Right forelimb (tissue), 1 donor: ENCODE measurements at places on chromosomes 16 and 17.

GRCh38 chr16:53087101-53087500 is 32.3 kb downstream of the CHD9 start:
- no peak for DNase-seq

DNA sequence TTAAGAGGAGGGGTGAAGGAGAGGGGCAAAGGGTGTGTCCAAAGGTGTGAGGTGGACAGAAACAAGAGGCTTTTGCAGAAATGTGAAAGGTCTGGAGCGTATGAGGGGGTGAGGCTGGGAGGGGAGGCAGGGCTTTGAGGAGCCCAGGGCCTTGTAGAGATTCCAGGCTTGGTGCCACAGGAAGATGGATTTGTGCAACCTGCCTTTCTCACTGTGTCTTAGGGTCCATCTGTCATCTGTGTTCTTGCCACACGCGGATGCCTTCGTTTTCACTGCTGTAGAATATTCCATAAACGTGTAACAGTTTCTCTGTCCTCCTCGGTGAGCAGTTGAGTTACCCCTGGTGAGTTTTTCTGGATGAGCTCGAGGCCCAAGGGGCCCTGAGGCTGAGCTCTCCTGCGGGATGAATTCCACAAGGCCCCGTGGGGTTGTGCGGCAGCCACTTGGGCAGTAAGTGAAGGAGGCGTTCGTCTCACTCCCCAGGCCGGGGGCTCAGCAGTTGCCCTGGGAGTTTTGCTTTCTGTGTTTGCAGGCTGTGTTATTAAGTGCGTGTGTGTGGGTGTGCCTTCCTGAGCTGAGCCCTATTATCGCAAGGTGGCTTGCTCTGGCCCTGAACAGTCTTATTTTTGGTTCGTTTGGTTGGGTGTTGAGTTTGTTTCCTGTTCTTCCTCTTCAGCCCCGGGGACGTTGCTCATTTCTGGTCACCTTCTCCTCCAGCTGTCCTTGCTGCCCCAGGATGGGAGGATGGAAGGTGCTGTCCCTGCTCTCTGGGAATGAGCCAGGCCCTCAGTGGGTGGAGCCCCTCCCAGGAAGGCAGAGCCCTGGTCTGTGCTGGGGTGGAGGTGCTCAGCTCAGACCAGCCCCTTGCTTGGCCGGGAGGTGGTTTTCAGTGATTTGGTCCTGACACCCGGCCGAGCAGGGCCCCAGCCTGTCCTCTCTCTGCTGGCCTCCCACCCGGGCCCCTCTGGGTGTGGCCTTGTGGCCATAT is 28.4 kb downstream of the BAIAP2 start:
- no peak for DNase-seq

DNA sequence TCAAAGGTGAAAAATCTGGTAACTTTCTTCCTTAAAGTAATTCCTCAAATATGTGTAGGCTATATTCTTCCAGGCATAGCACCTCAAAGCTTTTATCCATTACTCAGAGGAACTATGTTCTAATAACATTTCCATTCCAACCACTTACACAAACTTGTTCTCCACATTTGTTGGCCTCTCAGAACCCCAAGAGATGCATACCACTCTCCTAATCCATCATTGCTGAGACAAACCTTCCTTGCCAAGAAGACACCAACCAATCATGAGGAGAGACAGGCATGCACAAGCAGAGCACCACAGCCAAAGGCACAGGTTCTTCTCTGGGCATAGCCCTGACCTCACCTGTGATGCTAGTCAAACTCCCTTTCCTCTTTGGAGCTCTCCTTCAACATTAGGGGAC is 20.9 kb downstream of the CDH11 start:
- DNase-seq: no peak

DNA sequence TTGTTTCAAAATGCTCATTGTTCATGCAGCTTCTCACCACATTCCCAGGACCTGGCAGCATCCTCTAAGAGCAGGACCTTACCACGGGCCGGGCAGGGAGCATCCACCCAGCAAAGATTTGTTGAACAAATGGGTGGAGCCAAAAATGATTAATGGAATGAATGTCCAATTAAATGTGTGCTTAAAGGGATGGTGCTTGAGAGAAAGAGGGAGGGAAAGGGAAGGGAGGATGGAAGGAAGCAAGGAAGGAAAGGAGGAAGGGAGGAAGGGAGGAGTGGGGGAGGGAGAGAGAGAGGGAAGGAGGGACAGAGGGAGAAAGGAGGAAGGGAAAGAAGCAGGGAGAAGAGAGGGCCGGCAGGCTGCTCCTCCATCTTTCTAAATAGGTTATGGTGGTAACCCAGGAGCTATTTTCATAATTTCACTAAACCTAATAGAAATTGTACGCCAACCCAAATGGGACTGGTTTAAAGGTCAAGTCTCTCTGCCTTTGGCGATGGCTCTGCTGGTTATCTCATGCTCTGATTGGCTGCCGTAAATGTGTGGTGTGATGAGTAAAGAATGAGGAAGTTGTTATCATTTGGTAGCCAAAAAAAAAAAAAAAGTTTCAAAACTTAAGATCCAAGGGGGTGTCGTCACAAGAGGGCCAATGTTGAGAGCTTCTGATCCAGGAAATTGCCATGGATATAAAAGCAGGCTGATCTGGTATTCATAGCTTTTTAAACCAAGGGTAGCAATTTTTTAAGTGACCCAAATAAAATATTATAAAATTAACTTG is 126.7 kb upstream of the FOXF1 start:
- DNase-seq: no peak

- DNase-seq: no peak
Measured at GRCh38 chr17:15941781-15942180, 3.1 kb upstream of the ADORA2B start.

DNA sequence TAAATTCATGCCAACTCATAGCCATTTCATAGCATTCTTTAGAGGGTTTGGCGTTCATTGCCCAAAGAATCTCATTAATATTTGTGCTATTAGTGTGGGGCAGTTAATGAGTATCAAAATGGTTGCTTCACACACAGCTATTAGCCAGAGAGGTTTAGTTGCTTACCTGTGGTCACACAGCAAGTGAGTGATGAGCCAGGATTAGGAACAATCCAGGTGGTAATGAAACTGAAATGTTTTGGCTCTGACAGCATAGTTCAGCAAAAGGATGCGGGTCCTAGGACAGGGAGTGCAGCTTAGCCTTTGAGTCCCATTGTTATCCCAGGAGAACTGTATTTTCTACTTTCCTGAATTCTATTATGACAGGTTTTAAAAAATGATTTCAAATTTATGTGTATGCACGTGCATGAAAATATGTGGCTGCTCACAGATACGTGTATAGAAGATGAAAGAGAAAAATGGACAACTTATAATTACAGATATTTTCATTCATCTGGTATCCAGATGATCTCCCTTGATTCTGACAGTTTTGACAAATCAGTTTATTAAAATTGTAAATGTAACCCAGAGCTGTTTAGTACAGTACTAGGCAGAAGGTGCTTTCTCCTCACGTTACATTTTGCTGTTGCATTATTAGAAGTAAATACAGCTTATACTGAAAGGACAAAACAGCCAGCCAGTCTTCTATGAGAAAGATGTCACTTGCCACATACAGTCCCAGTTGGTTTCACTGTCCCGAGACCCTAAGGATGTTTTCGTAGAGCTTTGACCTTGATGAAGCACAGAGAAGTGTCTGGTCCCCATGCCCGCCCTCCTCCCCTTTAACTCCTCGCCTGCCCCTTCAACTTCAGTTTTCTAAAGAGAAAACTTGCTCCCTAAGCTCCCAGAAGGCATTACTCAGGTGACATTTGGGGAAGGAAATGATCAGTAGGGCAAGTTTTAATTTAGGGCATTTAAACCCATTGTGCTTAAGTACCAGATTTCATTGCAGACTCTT is 99.8 kb upstream of the TBX2 start:
- no peak for DNase-seq

GRCh38 chr17:6380915-6381438 is 53.9 kb downstream of the AIPL1 start:
- DNase-seq: no peak

DNA sequence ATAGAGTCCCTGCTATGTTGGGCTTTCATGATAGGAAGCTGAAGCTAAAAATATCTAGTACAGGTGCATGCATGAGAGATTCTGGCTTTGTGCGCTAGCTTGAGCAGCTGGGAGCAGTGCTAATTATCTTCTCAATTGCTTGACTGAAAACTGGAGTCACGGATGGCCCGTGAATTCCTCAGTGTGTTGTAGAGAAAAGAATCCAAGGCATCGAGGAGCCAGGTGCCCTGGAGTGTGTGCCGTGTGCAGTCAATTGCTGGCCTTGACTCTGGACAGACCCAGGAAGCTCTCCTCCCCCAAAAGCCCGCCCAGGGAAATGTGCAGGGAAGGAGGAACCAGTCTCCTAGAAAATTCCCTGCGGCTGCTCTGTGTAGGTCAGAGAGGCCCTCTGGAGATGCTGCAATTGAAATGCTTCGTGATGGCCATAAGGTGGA is 14.2 kb downstream of the LGALS3BP start:
- no peak for DNase-seq

DNA sequence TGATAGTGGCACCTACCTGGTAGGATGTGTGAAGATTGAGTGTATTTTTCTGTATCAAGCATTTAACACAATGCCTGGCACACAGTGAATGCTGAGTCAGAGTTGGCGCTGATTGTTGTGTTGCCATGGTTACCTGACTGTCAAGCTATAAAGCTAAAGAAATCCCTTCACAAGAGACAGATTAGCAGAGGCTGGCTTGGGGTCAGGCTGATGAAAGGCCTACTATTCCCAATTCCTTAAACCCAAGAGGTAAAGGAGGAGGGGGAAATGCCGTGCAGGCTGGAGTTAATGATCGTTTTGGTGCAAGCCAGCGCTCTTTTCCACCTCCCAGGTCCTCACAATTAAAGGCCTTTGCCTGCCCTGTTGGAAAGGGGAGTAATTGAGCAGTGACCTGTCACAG is 5.9 kb downstream of the CLEC19A start:
- no peak for DNase-seq

DNA sequence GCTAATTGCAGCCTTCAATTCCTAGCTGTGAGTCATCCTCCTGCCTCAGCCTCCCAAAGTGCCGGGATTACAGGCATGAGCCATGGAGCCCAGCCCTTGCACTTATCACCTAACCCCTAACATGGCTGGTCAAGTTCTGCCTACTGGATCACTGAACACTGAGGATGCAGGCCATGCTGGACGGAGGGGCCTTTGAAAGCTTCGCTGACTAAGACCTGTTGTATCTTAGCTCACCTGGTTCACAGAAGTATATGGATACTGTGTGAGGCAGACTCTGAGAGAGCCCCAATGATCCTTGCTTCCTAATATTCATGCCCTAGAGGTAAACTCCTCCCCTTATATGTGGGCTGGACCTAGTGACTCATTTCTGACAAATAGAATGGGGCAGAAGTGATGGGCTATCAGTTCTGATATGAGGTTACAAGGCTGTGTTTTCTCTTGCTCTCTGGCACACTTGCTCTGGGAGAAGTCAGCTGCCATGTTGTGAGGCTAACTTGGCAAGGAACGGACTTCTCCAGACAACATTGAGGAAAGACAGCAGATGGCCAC is 11.7 kb upstream of the TMIGD1 start:
- DNase-seq: no peak

GRCh38 chr17:49926886-49927285 is 42.1 kb upstream of the DLX4 start:
- no peak for DNase-seq

GRCh38 chr17:42517516-42517915 is 18.5 kb upstream of the NAGLU start:
- DNase-seq: peak; percentile 90

GRCh38 chr16:62539657-62540056 is 503.4 kb upstream of the CDH8 start:
- DNase-seq: no peak

DNA sequence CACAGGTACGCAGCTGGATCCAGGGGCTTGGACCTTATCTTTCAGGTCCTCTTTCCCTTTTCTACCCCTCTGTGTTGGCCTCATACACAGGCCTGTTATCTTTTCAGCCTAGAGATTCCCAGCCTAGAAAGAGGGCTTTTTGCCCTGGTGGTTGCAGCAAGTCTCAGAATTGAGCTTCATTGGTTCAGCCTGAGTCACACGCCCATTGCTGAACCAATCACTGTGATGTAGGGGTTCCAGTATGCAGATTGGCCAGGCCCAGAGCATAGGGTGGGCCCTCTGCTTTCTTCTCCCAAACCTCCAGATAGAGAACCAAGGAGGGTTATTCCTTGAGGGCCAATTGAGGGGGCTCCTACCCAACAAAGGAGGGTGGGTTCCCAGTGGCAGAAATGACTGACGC is 32.8 kb downstream of the GPT2 start:
- no peak for DNase-seq

- DNase-seq: no peak
Measured at GRCh38 chr16:65061263-65061662, 60.6 kb downstream of the CDH11 start.

DNA sequence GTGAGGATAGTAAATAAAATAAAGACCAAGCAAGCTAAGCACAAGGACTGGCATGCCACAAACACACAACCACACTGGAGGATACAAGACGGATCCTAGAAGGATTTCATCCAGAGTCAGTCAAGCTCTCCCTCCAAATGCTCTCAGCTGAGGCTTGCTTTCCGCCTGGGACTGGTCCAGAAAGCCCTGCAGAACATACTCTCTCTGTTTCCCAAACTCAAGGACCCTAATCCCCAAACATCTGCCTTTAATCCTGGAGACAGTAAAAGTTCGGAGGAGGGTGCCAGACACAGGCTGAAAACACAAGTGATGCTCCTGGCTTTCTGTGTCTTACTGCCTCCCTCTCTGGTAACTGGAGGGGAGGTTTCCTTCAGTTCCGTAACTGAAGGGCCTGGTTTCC is 5.3 kb upstream of the HSD11B2 start:
- DNase-seq: no peak

- no peak for DNase-seq
Measured at GRCh38 chr16:27982184-27982583, 81.3 kb downstream of the GSG1L start.

DNA sequence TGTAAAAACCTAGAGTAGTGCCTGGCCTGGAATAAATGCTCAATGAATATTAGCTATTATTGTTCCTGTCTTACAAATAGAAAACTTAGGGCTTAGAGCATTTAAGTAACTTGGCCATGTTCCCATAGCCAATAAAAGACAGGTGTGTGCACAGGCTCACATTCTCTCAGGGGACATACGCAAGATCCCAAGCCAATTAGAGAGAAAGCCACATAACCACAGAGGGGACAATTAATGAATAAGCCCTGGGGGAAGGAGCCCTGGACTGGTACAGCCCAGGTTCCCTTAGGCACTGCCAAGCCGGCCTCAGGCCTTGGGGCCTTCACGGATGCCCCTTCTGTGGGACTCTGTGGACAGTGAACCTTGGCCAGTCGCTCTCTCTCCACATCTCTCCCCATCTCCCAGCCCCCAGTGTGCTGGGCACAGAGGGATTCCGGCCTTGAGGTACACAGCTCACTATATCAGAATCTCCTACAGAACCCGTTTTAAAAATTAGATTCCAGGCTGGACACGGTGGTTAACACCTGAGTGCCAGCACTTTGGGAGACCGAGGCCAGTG is 27.3 kb upstream of the ABCC12 start:
- no peak for DNase-seq
